Frontal cortex (tissue), 4 donors: ENCODE measurements at places on chromosomes 4 and X.

DNA sequence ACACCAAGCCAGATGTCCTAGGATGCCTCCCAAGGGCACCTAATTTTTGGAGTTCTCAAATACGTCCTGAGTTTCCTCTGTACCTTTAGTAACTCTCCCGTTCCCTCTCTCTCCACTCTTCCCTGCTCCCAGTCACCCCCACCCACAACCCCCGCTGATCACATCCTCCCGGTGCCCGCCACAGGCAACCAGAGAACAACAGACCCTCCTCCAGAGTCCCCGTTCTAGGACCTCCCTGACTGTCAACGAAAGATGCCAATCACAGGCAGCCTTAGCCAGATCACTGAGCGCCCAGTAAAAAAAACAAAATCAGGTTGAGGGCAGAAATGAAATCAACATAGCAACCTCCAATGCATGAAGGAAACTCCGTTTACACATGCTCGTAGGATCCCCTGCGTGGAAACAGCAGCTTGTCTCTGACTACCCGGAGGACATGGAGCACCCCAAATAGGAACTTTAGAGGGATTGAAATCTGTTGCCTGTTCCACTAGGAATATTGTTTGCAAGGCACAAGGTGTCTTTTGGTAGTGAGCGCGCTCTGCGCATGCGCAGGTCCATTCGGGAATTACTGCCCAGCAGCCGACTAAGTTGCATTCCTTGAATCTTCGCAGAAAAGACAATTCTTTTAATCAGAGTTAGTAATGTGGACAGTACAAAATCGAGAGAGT, at the start of gene GABRB1:
TSS of gene GABRB1 (plus strand) at position 557 of the 668 bp plus-strand sequence.
- DNase-seq, result peak; percentile 30

DNA sequence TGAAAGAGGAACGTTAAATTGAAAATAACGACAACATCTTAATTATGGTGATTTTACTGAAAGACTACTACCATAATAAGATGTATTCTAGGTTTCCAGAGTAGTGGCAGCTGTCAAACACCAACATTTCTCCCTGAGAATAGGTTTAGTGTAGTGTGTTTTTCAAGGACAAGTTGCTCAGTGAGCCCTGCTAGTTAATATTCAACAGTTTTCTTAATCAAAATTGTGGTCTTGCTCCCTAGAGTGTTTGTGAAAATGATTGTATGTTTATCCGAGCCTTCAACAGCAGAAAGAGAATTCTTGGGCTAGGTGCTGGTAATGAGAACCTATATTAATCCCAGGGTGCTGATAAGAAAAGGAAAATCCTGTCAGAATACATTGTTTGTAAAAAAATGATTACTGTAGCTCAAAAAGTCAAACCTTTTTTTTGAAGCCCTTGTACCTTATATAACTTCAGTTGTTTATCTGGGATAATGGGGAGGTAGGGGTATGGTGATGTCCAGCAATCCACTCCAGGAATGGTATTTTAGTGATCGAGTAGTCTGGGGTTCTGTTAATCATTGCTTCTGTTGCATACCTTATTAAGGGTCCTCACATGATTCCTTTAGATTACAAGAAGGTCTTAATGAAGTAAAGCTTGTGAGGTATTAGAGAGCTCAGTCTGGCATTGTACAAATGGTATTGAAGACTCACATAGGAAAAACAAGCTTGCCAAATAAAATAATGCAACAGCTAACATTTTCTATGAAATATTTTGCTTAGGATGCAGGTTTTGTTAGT, 110.7 kb downstream of the CCSER1 start:
- no peak for DNase-seq

DNA sequence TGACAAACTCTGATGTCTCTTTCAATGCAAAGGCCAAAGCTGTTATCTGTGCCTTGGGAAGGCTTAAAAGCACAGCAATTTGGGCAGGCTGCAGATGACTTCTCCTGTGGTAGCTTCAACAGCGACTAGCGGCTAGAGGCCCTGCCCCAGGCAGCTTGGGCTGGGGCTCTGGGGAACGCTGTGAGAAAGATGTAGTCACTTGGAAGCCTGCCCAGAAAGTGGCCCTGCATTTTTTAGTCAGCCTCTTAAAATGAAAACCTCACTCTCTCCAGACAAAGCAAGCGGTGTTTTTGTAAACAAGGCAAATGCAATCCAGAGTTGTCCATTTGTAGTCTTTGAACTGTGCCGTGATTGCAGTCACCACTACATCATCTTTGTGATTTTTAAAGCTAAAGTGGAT, 27.5 kb downstream of the PCYT1B start:
- DNase-seq, result no peak

DNA sequence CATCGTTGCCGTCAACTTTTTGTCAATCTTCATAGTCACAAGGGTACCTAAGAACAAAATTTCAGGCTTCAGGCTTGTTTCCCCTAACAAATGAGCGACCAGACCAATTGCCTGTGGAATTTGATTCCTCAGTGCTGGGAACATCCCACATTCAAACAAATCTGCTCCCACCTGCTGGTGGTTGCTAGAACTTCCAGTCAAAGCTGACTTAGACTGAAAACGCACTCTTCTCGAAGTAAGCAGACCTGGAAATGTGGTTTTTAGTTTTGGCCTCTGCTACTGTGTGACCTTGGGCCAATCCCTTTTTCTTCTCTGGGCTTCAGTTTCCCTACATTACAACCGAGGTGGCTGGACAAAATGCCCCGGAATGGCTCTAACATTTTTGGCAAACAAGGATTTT, 1.8 kb upstream of the GABRQ start:
- DNase-seq, result no peak

GRCh38 chr4:99670409-99671073, 12.9 kb upstream of the C4orf54 start:
- no peak for DNase-seq

GRCh38 chr4:170656506-170656905, 566.8 kb upstream of the AADAT start:
- DNase-seq, result no peak

DNA sequence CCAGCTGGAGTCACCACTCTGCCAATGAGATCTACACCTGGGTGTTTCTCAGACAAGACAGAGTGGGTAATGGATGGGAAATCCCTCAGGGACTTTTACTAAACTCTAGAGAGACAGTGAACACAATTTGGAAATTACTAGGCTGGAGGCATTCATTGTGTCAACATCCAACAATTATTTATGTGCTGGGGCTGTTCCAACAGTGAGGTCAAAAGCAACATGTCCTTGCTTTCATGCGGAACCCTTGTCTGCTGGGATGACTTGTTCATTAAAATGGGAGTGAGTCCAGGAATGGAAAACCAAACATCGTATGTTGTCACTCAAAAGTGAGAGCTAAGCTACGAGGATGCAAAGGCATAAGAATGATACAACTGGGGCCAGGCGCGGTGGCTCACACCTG, 54.0 kb downstream of the DRD5 start:
- no peak for DNase-seq

DNA sequence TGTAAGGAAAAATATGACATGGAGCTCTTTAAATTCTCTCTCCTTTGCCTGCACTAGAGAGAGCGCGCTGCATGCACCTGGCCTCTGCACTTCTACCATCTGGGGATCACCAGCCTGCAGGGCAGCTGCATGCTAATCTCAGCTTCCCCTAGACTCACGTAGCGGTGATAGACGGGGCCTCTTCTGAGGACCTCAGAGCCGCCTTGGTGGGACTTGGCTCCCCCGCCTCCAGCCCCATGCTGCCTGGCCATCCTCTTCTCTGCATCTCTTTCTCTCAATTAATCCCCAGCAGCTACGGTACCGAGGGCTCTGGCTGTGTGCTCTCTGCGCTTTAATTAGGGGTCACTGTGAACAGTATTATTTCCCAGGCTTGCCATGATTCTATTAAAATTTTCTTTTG, 52.8 kb upstream of the PSAPL1 start:
- no peak for DNase-seq

DNA sequence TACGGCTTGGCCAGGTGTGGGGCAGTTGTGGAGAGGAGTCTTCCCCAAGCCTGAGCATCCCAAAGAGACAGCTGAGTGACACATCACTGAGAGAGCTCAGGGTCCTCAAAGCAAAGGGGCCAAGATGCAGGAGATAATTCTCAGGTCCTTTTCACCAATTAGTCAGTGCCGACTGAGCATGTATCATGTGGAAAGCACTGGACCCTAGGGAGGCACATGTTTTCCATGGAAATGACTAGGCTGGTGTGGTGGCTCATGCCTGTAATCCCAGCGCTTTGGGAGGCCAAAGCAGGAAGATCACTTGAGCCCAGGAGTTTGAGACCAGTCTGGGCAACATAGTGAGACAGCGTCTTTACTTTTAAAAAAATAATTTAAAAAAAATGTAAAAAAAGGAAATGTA, 67.3 kb upstream of the PRPS1 start:
- no peak for DNase-seq

GRCh38 chrX:71622576-71623450, 4.5 kb upstream of the CXCR3 start:
- no peak for DNase-seq

- no peak for DNase-seq
These were observed 18.0 kb downstream of the FAM9A start for GRCh38 chrX:8783097-8783713.

DNA sequence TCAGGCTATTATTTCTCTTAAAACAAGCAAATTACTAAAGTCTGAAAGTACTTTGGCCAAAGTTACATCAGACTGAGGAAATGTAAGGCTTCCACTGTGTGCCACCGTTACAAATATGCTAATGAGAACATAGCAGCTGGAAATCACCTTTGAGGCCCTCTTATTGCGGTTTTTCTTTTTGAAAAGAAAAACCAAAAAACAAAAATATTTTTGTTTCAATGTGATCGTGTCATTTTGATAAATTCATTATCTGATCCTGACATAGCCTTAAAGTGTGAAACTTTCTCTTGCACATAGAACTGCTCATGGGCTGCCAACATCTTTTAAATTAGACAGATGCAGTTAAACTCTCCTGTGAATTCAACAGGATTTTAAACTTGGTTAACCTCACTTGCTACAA, 2.8 kb upstream of the TIFA start:
- DNase-seq, result no peak

- DNase-seq, result no peak
These were observed 61.7 kb upstream of the HAND2 start for GRCh38 chr4:173591760-173592159.

DNA sequence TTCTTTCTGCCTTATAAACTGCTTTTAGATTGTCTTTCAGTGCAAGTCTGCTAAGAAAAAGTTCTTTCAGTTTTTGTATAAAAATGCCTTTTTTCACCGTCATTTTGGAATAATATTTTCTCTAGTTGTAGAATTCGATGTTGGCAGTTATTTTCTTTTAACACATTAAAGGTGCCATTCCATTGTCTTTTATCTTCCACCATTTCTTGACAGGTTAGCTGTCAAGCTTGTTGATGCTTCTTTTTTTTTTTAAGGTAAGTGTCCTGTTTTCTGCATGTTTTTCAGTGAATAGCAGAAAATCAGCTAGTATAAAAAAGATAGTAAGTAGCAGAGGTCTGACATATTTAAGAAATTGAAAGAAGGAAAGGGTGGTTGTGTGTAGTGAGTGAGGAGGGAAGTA, 118.5 kb upstream of the NPFFR2 start:
- DNase-seq, result no peak

DNA sequence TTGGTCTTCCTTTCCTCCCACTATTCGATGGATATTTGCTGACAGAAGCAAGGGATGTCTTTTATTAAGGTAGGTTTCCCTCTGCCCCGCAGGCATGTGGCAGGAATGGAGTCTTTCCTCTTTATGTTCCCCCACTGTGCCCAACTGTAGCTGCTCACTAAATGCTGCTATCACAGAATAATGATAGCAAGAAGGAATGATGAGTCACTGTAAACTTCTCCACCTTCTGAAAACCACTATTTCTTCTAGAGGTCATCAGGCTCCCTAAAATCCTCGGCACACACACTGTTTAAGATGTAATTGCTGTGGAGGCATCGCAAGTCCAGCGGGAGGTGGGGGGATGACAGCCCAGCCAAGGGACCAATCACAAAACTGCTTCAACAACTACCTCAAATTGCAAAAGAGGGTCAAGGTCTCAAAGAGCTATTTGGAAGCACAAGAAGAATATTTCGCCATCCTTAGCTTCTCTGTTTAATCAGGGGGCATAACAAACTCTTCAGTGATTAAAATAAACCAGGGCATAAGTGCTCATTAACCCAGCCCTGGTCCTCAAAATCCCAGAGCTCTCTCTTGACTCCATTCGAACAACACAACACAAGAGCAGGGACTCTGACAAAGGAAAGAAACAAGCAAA, 13.9 kb downstream of the QDPR start:
- DNase-seq, result no peak

DNA sequence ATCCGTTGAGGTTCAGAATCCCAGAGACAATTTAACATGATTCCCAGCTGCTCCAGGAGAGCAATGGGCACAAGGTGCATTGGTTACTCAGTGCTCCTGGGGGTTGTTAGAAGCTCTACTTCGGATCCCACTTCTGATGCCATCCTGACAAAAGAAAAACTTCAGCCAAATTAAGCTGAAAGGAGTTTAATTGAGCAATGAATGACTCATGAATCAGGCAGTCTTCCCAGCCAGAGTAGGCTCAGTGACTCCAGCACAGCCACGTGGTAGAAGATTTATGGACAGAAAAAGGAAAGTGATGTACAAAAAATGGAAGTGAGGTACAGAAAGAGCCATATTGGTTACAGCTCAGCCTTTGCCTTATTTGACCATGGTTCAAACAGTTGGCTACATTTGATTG, 95.7 kb downstream of the PWWP3B start:
- no peak for DNase-seq

GRCh38 chr4:55214172-55214571, 88.8 kb upstream of the KDR start:
- DNase-seq, result no peak

- no peak for DNase-seq
These were observed 12.9 kb upstream of the HSFX1 start for GRCh38 chrX:149760965-149761364.

DNA sequence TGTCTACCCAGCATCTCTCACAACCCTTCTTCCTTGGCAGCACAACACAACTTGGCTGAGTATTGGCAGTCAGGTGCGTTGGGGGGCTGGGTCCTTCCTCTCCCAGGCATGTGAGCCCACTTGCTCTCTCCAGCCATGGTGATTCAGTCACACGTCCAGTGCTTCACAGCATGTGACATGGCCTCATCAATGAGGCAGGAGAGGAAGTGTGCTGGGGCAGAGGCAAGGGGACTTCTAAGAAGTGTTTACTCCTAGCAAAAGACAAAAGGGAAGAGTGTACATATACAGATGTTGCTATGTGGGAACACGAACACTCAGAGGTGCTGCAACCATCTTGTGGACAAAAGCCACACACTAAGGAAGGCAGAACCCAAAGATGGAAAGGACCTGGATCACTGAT, 380.8 kb downstream of the FBXW7 start:
- no peak for DNase-seq

- DNase-seq, result no peak
These were observed 34.0 kb downstream of the ETDB start for GRCh38 chrX:135086197-135086854.

DNA sequence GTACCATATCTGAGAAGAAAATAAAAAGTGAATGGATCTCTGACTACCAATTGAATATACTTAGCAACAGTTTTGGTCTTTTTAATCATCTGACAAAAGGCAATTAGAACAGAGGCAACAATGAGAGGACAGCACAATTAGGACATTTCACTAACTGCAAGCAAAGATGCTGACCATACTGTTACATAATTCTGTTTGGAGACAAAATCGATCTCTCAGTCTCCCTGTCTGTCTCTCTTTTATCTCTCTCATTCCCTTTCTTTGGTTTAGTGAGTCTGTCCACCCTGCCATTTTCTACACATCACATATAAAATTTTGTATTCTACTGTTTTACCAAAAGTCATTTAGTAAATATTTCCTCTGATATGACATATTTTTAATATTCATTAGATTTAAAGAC, 2.2 kb upstream of the AFM start:
- no peak for DNase-seq
